ENCODE measurements at places on chromosomes 3 and 15.

- no peak for DNase-seq
Observed at GRCh38 chr15:63042877-63043334, 359 bp downstream of the TPM1 start.

DNA sequence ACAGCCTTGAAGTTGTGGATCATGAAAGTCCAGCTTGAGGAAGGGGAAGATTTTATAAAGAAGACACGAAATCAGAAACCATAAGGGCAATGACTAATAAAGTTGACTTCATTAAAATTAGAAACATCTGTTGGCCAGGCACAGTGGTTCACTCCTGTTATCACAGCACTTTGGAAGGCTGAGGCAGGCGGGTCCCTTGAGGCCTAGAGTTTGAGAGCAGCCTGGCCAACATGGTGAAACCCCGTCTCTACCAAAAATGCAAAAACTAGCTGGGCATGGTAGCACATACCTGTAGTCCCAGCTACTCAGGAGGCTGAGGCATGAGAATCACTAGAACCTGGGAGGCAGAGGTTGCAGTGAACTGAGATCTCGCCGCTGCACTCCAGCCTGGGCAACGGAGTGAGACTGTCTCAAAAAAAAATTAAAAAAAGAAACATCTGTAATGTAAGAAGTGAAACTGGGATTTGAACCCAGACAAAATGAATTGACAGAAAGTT lies 7.9 kb upstream of the UBXN7 start:
- no peak for DNase-seq

DNA sequence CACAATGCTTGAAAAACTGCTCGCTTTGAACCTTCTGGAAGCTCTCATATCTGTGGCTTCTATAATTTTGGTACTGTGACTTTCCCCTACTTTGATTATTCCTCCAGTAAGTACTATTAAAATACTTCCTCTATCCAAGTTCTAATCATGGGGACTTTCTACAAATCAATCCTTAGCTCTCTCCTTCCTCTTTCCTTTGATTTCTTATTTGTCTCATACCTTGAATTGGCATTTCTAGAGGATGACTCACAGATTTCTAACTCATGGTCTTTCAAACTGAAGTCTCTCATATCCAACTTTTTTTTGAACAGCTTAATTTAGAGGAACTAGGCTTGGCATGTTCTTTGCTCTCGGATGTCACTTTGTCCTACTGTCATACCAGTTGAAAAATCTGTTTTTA lies 241.8 kb downstream of the TBC1D5 start:
- no peak for DNase-seq

DNA sequence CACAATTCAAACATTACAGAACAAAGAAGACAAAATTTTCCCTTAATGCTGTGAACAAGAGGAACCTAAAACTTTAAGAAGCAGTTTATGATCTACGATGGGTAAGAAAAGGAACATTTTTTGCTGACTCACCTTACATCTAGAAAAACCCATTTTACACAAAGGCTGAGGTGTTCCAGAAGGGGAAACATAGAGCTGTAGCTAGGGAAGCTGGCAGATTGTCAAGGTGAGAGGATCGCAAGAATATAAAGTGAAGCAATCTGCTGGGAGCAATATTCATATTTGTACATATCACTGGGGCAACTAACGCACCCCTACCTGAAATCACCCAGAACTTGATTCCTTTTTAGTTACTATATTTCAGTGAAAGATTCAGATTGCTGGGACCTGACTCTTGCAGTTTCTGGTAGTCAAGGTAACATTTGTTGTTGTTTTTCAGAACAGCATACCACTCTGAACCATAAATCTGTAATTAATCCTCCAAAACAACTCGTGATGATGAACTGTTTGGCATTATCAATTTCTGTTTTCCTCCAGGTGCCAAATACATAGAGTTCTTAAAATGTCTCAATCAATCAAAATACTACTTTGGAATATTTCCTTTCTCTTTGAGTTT lies 184.1 kb upstream of the LRRC3B start:
- no peak for DNase-seq

- no peak for DNase-seq
Observed at GRCh38 chr3:146386936-146387335, 82.4 kb downstream of the PLSCR2 start.

DNA sequence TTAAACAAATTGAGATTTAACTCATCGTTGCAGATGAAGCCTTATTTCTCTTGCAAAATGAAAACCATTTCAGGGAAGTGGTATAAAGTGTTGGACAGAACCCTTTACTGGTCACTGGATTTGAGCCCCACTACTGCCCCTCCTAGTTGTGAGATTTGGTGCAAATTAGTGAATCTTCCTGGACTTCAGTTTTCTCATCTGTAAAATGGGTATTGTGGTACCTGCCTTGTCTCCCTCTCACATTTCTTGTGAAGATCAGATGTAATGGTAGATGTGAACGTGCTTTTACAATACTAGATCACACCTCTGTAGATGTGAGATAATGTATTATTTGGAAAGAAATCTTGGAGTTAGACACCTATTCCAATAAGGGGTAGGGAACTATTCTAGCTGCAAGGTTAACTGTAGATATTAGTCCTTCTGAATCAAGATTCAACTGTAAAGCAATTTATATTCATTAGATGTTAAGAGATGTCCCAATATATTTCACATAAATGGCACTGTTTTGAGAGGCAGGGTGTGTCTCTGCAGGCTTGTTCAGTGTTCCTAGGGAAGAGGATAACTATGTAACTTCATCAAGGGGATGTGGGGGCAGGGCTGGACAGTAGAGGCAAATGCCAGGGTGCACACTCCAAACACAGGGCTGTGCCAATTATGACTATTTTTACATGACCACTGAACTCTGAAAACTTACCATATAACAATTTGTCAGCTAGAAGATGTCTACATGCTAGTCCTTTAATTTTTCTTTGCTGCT lies 112.4 kb upstream of the PFN2 start:
- no peak for DNase-seq

GRCh38 chr15:96245252-96245651 lies 85.2 kb upstream of the NR2F2 start:
- no peak for DNase-seq

DNA sequence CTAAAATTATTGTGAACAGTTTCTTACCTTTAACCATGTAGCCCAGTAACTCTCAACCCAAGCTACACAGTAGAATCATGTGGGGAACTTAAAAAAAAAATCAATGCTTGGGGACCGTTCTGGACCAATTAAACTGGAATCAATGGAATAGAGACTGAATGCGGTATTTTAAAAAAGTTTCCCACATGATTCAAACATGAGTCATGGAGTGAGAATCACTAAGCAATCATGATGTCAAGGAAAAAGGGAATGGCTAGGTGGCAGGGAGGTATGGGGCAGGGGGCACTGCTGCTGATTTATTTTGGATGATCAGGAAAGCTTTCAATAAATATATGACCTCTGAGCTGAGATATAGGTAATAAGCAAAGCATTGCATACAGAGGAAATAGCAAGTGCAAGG lies 250.5 kb upstream of the RORA start:
- DNase-seq = no peak

DNA sequence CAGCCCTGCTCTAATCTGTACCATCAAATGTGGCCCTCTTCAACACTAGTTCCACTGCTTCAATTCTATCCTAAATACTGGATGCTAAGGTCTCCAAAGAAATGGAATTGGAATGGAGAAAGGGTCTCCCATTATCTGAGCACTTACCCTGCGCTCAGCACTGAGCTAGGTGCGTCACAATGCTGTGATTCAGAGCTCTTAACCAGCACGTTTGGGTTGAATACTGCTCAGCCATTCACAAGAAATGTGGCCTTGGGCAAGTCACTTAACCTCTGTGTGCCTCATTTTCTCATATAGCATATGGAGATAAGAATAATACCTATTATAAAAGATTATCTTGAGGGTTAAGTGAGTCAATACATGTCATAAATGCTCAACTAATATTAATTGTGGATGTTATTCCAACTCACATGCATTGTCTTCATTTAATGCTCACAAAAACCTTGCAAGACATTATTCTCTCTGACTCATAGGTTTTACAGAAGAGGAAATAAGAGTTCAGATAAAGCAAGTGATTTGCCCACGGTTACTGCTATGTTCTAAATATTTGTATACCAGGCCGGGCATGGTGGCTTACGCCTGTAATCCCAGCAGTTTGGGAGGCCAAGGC lies 27.4 kb upstream of the SRGAP3 start:
- no peak for DNase-seq

- peak; percentile 1 for DNase-seq
Observed at GRCh38 chr3:135564696-135565095, 400.8 kb upstream of the PPP2R3A start.

DNA sequence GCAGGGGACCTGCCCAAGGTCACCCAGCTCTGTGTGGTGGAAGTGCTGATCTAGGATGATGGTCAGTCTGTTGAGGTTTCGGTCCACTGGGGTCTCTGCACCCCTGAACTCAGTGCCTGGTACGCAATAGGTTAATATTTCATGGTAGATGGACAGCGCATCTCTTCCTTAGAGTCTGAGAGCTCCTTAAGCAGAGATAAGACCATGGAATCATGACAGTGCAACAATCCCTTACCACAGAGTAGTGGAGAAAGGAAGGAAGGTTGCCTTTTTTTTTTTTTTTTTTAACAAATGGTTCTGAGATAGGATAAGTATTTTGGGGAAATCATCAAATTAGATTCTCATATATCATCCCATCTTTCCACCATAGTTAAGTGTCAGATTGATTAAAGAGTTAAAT lies 79.8 kb upstream of the SLC6A1 start:
- DNase-seq = no peak

DNA sequence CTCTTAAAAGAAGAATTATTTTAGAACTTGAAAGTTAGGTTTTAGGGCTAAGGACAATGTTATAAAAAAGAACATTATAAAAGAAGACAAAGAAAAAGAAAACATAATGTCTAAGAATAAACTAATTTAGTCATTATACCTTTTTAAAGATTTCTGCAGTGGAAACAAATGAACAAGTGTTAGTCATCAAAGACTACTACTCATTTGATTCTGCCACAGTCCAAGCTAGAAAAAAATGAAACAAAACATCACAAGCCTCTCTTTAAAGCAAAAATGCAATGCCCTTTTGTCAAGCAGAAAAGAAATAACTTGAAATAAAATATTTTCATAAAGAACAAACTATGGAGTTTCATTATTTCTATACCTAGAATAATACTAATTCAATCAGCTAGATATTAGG lies 102.0 kb downstream of the TBC1D5 start:
- DNase-seq = no peak

GRCh38 chr3:188939814-188940572 lies 231.8 kb upstream of the TPRG1 start:
- no peak for DNase-seq

- no peak for DNase-seq
Observed at GRCh38 chr3:172249039-172249438, 199.2 kb downstream of the GHSR start.

DNA sequence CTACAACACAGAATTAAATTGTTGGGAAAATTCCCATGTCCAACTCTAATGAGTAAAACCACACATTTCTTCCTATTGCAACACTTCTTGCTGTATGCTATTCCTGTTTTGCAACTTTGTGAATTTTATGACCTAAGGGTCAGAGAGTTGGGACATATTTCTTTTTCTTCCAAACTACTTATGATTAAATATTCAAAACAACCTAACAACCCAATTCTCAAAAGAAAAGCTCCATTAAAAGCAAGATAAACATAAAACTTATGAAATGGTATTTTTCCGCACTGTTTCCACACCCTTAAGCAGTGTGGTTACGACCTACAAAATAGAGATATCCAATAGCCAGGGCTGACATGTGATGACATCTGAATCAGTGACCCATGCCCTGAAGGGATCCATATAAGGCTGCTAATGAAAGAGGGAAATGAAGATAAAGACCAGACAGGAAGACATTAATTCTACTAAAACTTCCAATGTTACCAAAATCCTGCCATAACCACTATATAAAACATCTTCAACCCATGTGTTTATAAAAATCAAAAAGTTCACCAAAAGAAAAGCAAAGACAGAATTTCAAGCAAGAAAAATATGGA lies 45.6 kb downstream of the DMXL2 start:
- DNase-seq = no peak

- DNase-seq = no peak
Observed at GRCh38 chr3:17050506-17050905, 165.8 kb downstream of the PLCL2 start.

DNA sequence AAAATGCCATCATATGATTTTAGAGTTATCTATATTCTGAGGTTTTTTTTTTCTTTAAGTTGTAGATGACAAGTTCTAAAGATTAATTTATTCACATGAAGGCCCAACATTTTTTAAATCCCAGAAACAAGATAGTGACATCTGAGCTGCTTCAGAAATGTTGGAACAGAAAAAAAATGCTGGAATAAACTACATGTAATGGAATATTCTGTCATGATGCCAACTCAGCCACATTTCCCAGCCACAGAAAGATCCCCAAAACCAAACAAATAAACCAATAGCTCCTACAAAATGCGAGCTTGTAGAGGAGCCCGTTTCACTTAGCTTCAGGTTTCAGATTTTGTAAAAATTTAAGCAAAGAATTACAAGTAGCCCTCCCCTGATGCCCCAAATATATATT lies 111.0 kb upstream of the MYO5C start:
- no peak for DNase-seq

- DNase-seq = no peak
Observed at GRCh38 chr3:149231871-149232270, 10.2 kb upstream of the CP start.

GRCh38 chr3:161263057-161263456 lies 41.9 kb downstream of the NMD3 start:
- no peak for DNase-seq

DNA sequence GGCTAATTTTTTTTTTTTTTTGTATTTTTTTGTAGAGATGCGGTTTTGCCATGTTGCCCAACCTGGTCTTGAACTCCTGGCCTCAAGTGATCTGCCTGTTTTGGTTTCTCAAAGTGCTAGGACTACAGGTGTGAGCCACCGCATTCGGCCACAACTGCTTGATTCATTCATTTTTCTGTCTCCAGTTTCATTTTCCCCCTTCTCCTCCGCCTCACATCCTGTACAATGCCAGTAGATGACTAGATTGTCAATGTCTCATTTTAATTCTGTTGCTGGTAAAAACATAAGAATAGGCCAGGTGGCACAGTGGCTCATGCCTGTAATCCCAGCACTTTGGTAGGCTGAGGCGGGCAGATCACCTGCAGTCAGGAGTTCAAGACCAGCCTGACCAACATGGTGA lies 12.0 kb upstream of the ZNF592 start:
- no peak for DNase-seq

All from C1 segment of cervical spinal cord (tissue), 14 donors.